B cell (primary cell): ENCODE measurements at places on chromosomes 1 and 21. TPM values are rescaled to one million over a fixed set of nuclear protein-coding genes. Genes with fewer than 3 reads are reported as not detected.

BATF3 gene
- 0.78 and 1.9 TPM in 2 replicates for total RNA-seq

RHBDL2 gene
- not detected in 2 replicates for total RNA-seq

IRF6 gene
- 0.95 and 1.1 TPM in 2 replicates for total RNA-seq

NPHS2 gene
- total RNA-seq: not detected in 2 replicates

RGS16 gene
- 3.1 and 3.3 TPM in 2 replicates for total RNA-seq

HFM1 gene
- 0.51 TPM in 1 of 2 replicates, not detected in the other for total RNA-seq

GJA4 gene
- not detected in 2 replicates for total RNA-seq

CYP4X1 gene
- total RNA-seq: not detected in 2 replicates

DNA sequence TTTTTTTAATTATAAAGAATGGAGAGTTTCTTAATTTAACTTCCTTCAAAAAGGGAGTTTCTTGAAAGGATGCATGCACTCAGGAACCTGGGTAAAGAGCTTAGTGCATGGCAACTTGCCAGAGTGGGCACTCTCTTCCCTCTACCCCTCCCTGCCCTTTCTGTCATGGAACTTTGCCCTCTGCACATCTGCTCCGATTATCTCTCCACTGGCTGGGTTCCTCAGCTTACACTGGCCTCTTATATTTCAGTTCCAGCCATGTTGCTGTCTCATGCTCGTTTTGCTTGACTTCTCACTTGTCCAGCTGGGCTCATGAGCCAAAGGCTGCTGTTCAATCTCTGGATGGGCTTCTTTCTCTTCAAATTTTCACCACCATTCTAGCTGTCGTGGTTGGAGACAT lies 87.0 kb downstream of the NCAM2 start:
- H3K4me1 ChIP-seq: no peaks in the 10 kb centered on the region
- no peaks in the 10 kb centered on the region for H3K36me3 ChIP-seq
- no peak for DNase-seq
- no peak overlapping the region for H3K27ac ChIP-seq
- no peak overlapping the region for H3K4me3 ChIP-seq
- no peaks in the 10 kb centered on the region for H3K27me3 ChIP-seq

- no peak overlapping the region for H3K27ac ChIP-seq
- H3K36me3 ChIP-seq: peaks cover 12% of the 10 kb centered on the region
- peak overlapping the region; percentile 19 for H3K4me3 ChIP-seq
- H3K27me3 ChIP-seq: no peaks in the 10 kb centered on the region
- peaks cover 15% of the 10 kb centered on the region for H3K4me1 ChIP-seq
Observed at GRCh38 chr1:220093361-220094015, 444 bp upstream of the IARS2 start.

DNA sequence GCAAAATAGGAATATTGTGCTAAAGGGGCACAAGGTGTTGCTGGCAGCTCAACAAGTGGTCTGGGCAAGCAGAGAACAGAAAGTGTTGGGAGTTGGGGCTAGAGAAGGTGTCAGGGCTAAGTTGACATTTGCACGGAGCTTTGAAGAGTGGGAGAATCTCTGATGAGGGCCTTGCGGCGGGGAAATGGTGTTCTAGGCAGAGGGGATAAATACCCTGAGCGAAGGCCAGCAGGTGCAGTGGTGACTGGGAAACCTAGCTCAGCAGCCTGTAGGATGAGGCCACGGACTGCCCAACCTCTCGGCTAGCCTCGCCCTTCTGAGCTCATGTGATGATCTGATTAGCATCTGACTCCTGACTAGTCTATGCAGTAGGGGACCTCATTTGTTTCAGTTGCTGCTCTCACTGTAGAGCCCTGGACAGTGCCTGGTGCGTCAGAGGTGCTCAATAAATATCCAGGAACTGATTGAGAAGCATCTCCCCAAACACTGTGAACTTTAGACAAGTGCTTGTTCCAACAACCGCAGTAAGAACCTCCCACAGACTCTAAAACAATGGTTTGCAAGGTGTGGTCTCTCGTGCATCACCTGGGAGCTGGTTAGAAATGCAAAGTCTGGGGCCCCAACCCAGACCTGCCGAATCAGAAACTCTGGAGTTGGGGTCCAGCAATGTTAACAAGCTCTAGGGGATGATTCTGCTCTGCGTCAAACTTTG lies 1.0 kb upstream of the FOXO6 start:
- peak; percentile 36 for DNase-seq
- H3K4me1 ChIP-seq: peaks cover 21% of the 10 kb centered on the region
- no peaks in the 10 kb centered on the region for H3K36me3 ChIP-seq
- no peaks in the 10 kb centered on the region for H3K27me3 ChIP-seq
- H3K27ac ChIP-seq: peak overlapping the region; percentile 58
- peak overlapping the region; percentile 57 for H3K4me3 ChIP-seq

- H3K27ac ChIP-seq: no peak overlapping the region
- no peak overlapping the region for H3K4me3 ChIP-seq
- peaks cover 24% of the 10 kb centered on the region for H3K4me1 ChIP-seq
Observed at GRCh38 chr1:204714861-204715511, 29.4 kb upstream of the LRRN2 start.

GRCh38 chr1:66137235-66137634 lies 344.5 kb downstream of the PDE4B start:
- H3K4me3 ChIP-seq: no peak overlapping the region
- DNase-seq: no peak
- no peaks in the 10 kb centered on the region for H3K36me3 ChIP-seq
- no peaks in the 10 kb centered on the region for H3K4me1 ChIP-seq
- H3K27ac ChIP-seq: no peak overlapping the region
- no peaks in the 10 kb centered on the region for H3K27me3 ChIP-seq

- no peak for DNase-seq
- no peaks in the 10 kb centered on the region for H3K27me3 ChIP-seq
- H3K27ac ChIP-seq: no peak overlapping the region
- H3K36me3 ChIP-seq: no peaks in the 10 kb centered on the region
- H3K4me3 ChIP-seq: no peak overlapping the region
Observed at GRCh38 chr1:7478809-7479499, 292.1 kb upstream of the VAMP3 start.

- no peak overlapping the region for H3K27ac ChIP-seq
- H3K27me3 ChIP-seq: no peaks in the 10 kb centered on the region
- H3K4me3 ChIP-seq: no peak overlapping the region
- no peak for DNase-seq
- H3K4me1 ChIP-seq: no peaks in the 10 kb centered on the region
- no peaks in the 10 kb centered on the region for H3K36me3 ChIP-seq
Observed at GRCh38 chr1:36109041-36109679, 15.9 kb downstream of the COL8A2 start.

GRCh38 chr1:41914516-41914915 lies 4.2 kb downstream of the HIVEP3 start:
- H3K27me3 ChIP-seq: peaks cover 28% of the 10 kb centered on the region
- no peak overlapping the region for H3K4me3 ChIP-seq
- no peaks in the 10 kb centered on the region for H3K36me3 ChIP-seq

DNA sequence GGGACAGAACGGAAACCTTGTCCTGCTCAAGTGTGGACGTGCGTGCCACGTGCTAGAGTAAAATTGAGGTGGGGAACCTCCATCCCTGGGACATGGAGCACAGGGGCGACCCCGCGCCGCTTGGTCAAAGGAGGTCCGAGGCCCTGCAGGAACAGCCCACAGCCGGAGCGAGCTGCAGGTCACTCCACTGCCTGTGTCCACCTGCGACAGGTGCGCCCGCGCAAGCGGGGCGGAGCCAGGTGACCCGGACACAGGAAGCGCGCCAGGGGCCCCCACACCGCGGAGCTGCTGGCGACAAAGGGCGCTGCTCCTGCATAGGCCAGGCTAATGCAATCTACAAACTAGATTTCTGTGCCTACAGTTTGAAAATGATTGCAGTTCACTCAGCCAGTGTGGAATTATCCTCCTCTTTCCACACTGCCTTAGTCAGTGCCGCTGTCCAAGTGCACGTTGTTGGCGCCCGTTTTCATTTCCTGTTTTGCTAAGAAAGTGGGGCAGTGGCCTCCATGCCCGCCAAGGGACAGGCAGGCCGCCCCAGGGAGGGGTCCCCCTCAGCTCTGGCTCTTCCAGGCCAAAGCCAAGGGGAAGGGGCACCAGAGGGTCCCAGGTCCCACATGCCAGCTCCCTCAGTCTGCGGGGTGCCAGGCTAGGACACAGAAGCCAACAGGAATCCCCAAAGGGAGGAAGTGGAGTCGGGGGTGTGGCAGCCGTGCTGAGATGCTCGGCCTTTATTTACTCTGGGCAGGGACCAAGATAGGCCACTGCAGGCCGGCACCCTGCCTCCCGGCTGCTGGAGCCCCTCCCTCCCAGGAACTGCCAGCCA lies 4.3 kb upstream of the NADK start:
- peaks cover 47% of the 10 kb centered on the region for H3K4me1 ChIP-seq
- H3K27ac ChIP-seq: peak overlapping the region; percentile 94
- peak overlapping the region; percentile 25 for H3K4me3 ChIP-seq
- peaks cover 32% of the 10 kb centered on the region for H3K36me3 ChIP-seq

DNA sequence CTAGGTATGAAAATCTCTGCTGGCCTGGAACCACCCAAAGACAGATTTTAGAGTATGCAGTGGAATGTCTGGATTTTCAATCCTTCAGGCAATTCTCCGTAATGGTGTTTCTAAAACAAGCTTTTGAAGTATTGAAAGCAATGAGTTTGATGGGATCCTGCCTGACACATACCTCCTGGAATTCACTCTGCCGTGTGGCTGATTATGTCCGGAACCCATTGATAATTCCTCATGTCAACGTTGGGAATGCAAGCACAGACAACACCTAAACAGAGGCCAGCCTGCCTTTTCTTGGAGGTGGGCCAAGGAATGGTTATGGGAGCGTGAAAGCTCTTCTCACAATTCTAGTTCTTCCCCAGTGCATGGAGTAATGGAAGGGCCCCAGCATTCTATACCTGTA lies 168.9 kb upstream of the HMCN1 start:
- no peak overlapping the region for H3K4me3 ChIP-seq
- peaks cover 21% of the 10 kb centered on the region for H3K4me1 ChIP-seq
- H3K36me3 ChIP-seq: no peaks in the 10 kb centered on the region
- DNase-seq: no peak
- no peaks in the 10 kb centered on the region for H3K27me3 ChIP-seq

DNA sequence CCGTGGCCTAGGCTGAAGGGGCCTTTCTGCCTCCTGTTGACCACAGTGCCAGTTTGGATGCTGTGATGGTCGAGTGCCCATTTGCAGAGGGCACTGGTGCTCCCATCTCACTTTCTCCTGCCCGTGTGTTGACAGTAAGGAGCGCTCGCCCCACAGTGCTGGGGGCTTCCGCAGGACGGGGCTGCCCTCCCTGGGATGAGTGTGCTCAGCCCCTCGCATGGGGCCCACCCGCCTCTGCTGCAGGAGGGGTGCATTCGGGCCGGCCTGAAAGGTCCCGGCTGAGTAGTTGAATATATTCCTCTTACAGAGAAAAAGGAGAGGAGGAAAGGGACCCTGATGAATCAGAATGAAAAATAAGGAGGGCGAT lies 37.3 kb downstream of the NTPCR start:
- no peak overlapping the region for H3K27ac ChIP-seq
- H3K4me1 ChIP-seq: no peaks in the 10 kb centered on the region
- no peaks in the 10 kb centered on the region for H3K27me3 ChIP-seq

DNA sequence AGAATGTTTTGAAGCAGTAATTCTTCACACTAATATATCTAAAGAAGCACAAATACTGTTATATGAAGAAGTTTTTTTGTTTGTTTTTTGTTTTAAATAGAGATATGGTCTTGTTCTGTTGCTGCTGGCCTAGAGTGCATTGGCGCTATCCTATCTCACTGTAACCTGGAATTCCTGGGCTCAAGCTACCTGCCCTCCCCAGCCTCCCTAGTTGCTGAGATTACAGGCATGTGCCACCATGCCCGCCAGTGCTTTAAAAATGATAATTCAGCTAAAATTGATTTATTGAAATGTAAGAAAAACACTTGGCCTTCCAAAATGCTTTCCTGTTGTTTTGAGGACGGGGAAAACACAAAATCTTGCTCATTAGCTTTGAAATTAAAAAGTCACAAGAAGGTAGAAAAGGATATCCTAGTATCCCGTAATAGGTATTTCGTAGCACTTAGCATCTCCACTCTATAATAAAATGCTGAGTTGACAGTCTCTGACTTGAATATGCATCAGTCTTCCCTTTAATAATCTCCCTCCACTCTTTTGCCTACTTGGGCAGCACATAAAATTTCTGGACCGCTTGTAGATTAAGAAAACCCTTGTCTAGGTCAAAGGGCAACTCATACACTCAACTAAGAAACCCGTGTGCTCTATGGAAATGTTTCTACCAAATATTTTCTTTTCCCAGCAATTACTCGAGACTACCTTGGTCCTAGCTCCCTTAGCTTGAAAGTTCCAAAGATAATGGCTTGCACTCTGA lies 1.3 kb downstream of the SCYL3 start:
- H3K27ac ChIP-seq: peak overlapping the region; percentile 97
- H3K4me3 ChIP-seq: peak overlapping the region; percentile 85
- peaks cover 7% of the 10 kb centered on the region for H3K36me3 ChIP-seq
- no peak for DNase-seq

- H3K36me3 ChIP-seq: no peaks in the 10 kb centered on the region
- H3K27ac ChIP-seq: no peak overlapping the region
- no peak for DNase-seq
- H3K4me3 ChIP-seq: no peak overlapping the region
Observed at GRCh38 chr1:248823517-248824001, 2.2 kb downstream of the SH3BP5L start.

GRCh38 chr1:34928699-34929496 lies 552 bp downstream of the DLGAP3 start:
- no peaks in the 10 kb centered on the region for H3K27me3 ChIP-seq
- peak overlapping the region; percentile 64 for H3K4me3 ChIP-seq
- H3K27ac ChIP-seq: no peak overlapping the region
- H3K36me3 ChIP-seq: no peaks in the 10 kb centered on the region

GRCh38 chr1:174248041-174248440 lies 88.7 kb downstream of the RABGAP1L start:
- H3K4me3 ChIP-seq: no peak overlapping the region
- peaks cover 21% of the 10 kb centered on the region for H3K36me3 ChIP-seq
- no peak for DNase-seq
- H3K27me3 ChIP-seq: no peaks in the 10 kb centered on the region
- no peaks in the 10 kb centered on the region for H3K4me1 ChIP-seq

DNA sequence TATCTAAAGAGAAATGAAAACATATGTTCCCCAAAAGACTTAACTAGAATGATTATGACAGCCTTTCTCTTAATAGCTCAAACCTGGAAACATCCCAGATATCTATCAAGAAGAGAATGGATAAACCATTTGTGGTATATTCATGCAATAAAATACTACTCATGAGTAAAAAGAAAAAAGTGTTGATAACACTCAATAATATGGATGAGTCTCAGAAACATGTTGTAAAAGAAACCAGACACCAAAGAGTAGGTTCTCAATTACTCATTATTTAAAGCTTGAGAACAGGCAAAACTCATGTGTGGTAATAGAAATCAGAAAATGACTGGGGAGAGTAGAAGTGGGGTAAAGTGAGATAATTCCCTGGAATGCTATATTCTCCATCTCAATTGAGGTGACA lies 154.1 kb downstream of the PHTF1 start:
- H3K4me1 ChIP-seq: no peaks in the 10 kb centered on the region
- no peak overlapping the region for H3K4me3 ChIP-seq
- no peaks in the 10 kb centered on the region for H3K36me3 ChIP-seq
- no peaks in the 10 kb centered on the region for H3K27me3 ChIP-seq

- H3K36me3 ChIP-seq: no peaks in the 10 kb centered on the region
- peaks cover 94% of the 10 kb centered on the region for H3K4me1 ChIP-seq
- no peak for DNase-seq
- H3K4me3 ChIP-seq: no peak overlapping the region
- H3K27me3 ChIP-seq: no peaks in the 10 kb centered on the region
- peak overlapping the region; percentile 68 for H3K27ac ChIP-seq
Observed at GRCh38 chr1:226692823-226693222, 46.3 kb downstream of the ITPKB start.
